NT2/D1 (cell line): ENCODE measurements at places on chromosomes 16 and 17.

DNA sequence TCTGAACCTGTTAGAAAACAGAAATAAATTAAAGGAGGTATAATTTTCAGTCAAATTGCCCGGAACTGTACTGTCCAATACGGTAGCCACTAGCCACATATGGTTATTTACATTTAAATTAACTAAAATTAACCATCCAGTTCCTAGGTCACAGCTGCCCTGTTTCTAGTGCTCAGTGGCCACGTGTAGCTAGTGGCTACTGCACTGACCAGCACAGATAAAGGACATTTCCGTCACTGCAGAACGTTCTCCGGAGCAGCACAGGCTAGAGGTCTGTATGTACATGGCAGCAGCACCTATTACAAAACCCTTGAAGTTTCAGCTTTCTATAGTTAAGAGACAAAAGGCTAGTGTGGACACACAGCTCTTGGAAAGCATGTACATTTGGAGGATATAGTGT is 33.7 kb downstream of the CPSF4L start:
- no peak for DNase-seq

GRCh38 chr17:17149520-17150447 is 56.3 kb downstream of the PLD6 start:
- DNase-seq, result no peak

- DNase-seq, result no peak
These were observed 14.7 kb downstream of the CYBC1 start for GRCh38 chr17:82435601-82436583.

GRCh38 chr17:41738077-41738800 is 3.8 kb upstream of the HAP1 start:
- peak; percentile 71 for DNase-seq

GRCh38 chr17:4719684-4720221 is 9.3 kb downstream of the ARRB2 start:
- DNase-seq, result no peak

- DNase-seq, result no peak
These were observed 38.6 kb upstream of the PMFBP1 start for GRCh38 chr16:72210555-72210954.

GRCh38 chr17:68085771-68086381 is 50.3 kb downstream of the KPNA2 start:
- no peak for DNase-seq

DNA sequence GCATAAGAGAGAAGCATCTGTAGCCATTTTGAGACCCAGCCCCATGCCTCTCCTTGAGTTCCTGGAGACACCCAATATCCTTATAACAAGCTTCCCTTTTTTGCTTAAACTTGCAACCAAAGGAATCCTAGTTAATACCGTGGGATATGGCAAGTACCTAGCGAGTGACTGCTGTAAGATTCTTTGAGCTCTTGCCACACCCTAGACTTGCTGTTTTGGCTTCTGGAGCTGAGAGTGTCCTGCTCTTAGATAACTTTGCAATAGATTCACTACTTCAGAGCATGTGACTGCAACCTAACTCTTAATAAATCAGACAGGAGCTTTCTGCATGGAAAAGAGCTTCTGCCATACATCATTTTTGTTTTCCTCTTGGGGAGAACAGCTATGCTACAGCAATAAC is 58.3 kb downstream of the AKAP1 start:
- no peak for DNase-seq

DNA sequence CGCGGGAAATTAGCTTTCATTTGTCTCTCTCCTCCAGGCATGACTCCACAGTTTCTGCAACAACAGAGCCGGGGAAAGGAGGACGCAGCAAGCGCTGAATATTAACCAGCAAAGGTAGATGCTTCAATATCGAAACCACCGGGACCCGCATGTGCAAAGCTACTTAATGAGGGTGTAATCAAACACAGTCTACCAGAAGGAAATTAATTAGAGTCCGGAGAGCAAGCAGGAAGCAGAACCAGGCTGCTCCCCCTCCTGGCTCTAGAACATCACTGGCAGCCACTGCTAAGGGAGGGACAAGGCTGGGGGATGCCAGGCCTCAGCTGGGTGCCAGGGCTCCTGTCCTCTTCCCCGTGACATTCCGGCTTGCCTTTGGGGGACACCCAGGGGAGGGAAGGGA is 21.7 kb downstream of the LRRC75A start:
- no peak for DNase-seq

DNA sequence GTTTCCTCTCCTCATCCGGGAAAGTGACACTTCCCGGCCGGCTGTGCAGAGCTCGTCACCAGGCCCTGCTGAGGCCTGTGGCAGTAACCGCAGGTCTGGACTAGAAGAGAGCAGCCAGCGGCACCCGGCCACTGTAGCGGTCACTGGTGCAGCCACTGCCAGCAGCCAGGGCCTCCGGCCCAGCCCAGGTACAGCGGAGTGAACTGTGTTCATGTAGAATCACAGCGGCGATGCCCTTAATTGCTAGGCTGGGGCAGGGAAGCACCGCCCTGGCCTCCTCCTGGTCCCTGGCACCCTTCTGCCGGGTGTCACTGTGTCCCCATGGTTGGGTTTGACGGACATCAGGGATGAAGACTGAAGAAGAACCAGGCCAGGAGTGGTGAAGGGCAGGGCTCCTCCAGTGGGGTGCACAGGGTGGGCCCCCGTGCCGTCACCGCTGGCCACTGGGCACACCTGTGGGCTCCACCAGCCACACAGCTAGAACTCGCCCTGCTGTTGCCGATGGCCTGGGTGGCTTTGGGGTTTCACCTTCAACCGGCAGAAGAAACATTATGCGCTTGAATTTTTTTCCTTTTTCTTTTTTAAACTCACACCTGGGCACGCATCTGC is 165.2 kb upstream of the CHMP6 start:
- no peak for DNase-seq

DNA sequence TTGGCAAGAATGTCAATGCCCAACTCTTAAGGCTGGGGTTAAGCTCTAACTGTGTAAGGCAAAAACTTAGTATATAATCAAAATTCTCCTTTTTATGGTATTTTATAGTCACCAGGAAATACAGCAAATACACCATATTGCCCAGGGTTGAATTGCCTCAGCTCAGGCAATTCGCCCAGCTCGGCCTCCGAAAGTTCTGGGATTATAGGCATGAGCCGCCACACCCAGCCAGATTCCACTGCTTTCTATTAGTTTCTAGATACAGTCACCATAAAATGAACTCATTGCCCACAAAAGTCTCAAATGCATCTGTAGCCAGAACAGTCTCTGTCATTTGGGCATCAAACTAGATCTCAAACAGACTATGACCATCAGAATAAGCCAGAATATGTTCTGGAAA is 238.7 kb upstream of the TOX3 start:
- no peak for DNase-seq

GRCh38 chr17:8482546-8482945 is 46.9 kb downstream of the NDEL1 start:
- no peak for DNase-seq

DNA sequence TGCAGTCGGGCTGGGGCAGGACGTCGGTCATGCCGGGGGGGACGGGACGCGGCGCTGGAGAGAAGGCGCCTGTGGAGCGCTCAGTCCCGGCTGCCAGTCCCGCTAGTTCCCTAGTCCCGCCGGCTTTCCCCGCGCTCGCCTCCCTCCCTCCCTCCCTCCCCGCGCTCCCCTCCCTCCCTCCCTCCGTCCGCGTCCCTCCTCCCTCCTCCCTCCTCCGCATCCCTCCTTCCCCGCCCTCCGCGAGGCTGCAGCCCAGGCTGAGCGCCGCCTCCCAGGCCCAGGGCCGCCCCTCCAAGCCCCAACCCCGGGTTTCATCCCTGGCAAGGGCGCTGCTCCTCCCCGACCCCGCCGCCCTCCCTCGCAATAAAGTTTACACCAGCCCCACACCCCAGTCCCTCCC is 34.8 kb downstream of the TIMM22 start:
- peak; percentile 55 for DNase-seq
